ENCODE measurements at places on chromosomes 11 and 22.

DNA sequence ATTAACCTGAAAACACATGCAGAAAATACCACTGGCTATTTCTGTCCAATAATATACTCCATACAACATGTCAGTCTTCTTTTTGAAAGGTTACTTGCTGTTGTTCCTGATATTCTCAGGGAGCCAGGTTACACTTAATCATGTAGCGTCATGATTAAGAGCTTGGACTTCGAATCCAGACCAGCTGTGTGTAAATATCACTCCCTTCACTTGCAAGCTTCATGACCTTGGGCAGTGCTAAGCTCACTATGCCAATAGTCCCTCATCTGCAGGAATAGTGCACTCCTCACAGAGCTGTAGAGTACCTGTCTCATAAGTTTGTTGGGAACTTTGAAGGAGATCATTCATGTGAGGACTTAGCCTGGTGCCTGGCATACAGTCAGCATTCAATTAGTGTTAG lies 1.9 kb downstream of the HTR3B start:
- DNase-seq = no peak

DNA sequence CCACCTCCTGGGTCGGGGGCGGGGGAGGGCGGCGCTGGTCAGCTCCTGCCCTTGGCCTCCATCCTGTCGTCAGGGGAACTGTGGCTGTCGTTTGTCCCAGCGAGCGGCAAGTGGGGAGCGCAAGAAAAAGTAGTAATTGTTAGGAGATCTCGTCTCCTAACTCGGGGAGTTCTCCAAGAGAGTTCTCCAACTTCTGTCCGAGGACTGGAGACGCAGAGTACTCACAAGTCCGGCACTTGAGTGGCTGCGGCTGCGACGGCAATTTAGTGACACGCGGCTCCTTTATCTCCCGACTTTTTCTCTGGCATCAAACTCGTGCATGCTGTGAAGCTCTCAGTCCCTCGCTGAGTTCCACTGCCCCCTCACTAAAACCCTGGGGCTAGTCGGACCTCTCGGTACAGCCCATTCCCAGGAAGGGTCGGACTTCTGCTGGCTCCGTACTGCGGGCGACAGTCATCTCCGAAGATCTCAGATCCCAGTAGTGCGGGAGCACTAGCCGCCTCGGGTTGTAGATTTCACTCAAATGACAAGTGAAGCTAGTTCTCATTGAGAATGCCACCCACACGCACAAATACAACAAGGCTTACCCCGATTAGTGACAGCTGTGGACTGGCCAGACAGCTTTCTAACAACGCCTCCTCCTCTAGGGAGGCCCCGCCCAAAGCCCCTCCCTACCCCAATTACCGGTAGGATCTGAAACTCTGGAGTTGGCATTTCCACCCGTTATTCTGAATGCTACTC lies at the start of gene PGR:
Gene PGR (minus strand): TSS at position 611 of the 741 bp plus-strand sequence. CDS start 743 bp downstream, outside the sequence.
- DNase-seq = no peak

GRCh38 chr11:102318469-102318868 lies 1.2 kb downstream of the BIRC3 start:
- DNase-seq = no peak

- DNase-seq = no peak
These were observed 10.9 kb downstream of the PIM3 start for GRCh38 chr22:49971232-49972162.

GRCh38 chr22:44428941-44429830 lies 68.8 kb downstream of the RTL6 start:
- no peak for DNase-seq
